CD8-positive, alpha-beta memory T cell (primary cell): ENCODE measurements at places on chromosomes 2 and 18. TPM values are rescaled to one million over a fixed set of nuclear protein-coding genes. Genes with fewer than 3 reads are reported as not detected.

GRCh38 chr18:77223653-77224052 lies 26.0 kb upstream of the GALR1 start:
- no peak for DNase-seq

Gene VIL1
- total RNA-seq: not detected

Gene PIK3C3
- 43.6 TPM for total RNA-seq

Gene PTPN18
- total RNA-seq: 60.0 TPM

Gene ZBTB7C
- 0.13 TPM for total RNA-seq

DNA sequence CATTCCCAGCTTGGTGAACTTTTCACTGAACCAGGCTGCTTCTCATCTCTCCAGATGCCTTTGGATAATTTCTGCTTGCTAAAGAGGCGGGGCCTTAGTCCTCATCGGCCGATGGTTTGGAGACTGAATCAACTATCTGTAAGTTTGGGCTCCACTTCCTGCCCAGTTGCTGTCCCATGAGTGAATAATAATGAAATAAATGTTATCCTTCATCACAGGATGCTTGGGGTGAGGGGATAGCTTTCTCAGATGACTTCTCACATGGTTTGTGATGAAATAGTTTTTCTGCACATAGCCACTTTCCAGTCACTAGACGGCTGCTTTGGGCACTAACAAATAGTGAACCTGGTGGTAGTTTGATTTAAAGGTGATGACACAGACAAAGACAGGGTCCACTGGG lies 376.6 kb upstream of the TRIB2 start:
- DNase-seq: no peak

Gene CHRNA1
- total RNA-seq: not detected

DNA sequence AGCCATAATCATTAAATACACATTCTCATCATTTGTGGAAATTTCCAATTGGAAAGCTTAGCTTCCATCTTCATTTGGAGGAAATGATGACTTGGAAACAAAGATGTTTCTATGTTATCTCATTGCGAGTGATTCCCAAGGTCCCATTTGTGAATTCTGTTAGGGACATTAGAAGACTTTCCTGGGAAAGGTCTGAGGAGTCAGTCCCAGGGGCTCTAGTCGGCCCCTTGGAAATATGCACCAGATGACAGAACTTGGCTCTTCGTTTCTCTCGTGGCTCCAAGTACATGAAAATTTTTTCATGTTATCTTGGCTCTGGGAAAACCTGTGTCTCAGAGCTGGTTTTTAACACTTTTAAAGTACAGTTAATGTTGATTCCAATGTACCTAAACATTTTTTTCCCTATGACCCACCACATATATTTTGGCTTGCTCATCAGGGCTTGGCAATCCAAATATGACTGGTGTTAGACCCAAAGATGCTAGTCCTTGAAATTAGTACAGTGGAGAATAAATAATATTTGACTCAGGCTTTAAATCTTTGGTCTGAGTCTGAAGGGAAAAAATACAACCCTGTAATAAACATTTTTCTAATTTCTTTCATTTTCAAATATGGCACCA lies 15.4 kb upstream of the CAVIN2 start:
- DNase-seq: no peak

Gene C2orf80
- not detected for total RNA-seq

DNA sequence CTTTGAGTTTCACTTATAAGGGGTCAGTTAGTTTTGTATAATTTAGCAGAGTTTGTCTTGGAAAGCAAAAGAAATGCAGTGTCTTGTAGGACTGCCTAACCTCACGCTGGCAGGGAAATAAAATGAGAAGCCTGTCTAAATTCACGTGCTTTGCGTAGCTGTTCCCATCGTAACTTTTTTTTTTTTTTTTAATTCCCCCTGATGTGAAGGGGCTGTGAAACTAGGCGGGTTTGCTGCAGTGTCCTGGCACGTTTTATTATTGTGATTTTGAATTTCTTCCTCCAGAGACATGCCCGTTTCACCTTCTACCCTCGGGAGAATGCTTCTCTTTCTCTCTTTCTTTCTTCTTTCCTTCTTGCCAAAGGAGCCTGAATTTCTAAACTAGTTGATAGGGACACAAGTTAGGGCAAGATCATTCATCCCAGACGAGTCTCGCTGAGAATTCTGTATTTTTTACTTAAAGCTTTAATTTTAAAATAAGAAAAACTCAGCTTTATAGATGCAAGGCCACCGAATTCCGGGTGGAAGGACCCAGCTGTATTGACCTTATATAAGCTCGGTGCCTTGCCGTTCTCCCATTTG lies 2.3 kb downstream of the MEIS1 start:
- DNase-seq: no peak

DNA sequence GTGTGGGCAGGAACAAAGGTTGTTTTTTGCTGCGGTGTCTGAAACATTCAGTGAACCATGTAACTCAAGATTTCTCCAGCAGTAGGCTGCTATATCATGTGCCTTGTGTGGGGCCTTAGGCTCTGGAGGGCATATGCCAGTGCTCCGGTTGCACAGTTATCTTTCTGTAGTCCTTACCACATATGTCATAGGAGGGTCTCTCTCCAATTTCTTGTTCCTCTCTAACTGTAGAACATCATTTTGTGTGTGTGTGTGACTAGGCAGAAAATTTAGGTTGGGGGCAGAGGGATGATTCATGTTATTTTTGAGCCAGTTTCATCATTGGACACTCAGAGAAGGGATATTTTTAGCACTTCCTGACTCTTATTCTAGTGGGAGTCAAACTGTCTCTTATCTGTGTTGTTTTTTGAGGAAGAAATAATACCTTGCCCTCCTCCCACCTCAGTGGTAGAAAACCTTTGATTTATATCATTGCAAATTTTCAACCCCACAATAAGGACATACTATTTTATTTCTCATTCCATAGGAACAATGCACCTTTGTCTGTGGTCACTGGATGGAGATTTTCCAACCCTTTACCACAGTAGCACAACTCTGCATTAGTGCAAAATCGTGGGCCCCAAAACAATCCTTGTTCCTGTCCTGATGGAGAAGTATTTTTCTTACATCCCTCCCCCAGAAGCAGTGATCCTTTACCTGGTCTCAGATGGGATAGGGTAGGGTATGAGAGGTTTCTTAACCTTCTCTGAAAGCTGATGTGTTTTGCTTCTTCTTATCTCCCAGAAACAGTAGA lies 113.9 kb downstream of the CCDC74A start:
- no peak for DNase-seq

DNA sequence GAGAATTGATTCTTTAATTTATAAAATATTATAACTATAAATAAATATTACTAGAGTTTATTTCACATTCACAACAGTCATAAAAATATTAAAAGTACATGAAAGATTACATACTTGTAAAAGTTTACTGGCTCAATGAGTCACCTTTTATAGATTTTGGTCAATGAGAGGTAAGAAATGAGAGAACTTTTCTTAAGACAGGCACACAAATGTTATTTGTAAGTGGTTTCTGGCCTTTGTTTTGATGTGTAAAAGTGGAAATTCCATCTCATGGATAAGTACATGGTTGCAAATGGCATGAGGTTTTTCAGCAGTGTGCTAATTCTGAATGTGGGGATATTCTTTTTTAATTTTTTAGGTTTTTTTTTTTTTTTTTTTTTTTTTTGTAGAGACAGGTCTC lies 63.8 kb downstream of the TTC27 start:
- no peak for DNase-seq

DNA sequence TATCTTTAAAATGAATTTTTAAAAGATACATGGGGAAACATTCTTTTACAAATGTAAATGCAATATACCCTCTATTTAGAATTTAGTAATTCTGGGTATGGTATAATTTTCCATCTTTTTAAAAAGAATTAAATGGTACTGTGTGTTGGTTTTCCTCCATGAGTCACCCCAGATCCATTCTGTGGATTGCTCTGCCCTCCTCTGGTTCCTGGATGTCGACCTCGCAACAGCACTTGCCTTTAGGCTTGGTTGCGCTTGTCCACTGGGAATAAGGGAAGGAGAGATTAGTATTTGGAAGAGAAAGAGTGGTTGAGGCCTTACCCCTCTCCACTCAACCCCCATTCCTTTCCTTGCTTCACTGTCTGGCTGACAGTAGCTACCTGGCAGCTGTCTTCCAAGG lies 90.4 kb downstream of the FTCDNL1 start:
- DNase-seq: no peak

GRCh38 chr2:215917953-215918620 lies 95.3 kb downstream of the MREG start:
- DNase-seq: no peak

Gene BUB1
- total RNA-seq: 49.5 TPM

- no peak for DNase-seq
These were observed 106.0 kb downstream of the MC4R start for GRCh38 chr18:60266558-60266957.

DNA sequence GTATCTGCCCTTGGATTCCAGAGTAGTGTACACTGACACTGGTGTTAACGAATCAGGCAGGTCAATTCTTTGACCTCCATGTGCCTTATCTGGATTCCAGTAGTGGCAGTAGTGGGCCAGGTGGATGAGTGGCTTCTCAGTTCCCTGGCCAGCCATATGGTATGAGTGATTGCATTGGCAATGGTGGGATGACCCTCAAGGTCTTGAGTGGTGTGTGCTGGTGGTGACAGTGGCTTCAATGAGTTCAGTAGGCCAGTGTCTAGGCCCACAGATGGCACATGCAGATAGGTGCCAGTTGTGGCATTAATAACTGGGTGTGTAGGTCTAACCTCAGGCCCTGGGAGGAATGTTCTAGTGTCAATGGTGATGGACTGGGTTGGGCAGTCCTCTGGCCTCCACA lies 674.1 kb upstream of the NXPH2 start:
- DNase-seq: no peak

Gene SRBD1
- 18.1 TPM for total RNA-seq

DNA sequence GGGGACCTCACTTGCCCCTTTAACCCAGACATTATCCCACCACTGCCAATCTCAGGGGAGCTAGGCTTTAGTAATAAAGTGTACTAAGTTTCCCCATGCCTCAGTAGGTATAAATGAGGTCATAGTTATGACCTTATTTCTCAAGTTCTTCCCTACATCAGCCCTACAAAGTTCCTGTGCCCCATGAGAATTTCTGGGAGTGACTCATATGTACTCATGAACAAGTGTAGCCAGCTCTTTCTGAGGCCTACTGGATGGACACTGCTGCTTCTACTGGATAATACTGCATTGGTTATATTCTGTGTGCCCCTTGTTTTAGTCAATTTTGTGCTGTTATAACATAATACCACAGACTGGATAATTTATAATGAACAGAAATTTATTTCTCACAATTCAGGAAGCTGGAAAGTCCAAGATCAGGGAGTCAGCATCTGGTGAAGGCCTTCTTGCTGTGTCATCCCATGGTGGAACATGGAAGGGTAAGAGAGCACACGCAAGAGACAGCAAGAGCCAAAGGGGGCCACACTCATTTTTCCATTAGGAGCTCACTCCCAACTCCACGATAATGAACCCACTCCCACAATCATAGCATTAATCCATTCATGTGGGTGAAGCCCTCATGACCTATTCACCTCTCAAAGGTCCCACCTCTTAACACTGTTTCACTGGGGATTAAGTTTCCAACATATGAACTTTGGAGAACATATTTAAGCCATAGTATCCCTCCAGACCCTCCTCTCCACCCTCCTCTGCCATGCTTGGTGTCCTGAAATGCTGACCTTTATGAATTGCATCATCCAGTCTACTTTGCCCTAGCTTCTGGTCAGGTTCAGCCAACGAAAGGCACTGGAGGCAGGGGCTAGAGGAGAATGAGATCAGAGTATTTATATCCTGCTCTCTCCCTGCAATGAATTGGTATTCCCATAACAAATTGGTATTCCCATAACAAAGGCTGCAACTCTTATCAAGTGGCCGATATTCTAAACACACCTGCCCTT lies 25.4 kb upstream of the ST3GAL5 start:
- no peak for DNase-seq

Gene ASPRV1
- 0.77 TPM for total RNA-seq

DNA sequence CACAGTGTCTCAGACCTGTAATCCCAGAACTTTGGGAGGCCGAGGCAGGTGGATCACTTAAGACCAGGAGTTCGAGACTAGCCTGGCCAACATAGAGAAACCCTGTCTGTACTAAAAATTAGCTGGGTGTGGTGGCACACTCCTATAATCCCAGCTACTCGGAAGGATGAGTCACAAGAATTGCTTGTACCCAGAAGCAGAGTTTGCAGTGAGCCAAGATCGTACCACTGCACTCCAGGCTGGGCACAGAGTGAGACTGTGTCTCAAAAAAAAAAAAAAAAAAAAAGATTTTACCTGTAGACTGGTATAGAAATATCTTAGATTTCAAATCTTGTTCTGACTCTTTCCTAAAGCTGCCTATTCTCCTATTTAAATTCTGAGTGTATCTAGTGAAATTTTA lies 7.2 kb upstream of the KLHL29 start:
- no peak for DNase-seq

- DNase-seq: peak; percentile 24
These were observed 866 bp downstream of the CRIM1 start for GRCh38 chr2:36356298-36356989.

DNA sequence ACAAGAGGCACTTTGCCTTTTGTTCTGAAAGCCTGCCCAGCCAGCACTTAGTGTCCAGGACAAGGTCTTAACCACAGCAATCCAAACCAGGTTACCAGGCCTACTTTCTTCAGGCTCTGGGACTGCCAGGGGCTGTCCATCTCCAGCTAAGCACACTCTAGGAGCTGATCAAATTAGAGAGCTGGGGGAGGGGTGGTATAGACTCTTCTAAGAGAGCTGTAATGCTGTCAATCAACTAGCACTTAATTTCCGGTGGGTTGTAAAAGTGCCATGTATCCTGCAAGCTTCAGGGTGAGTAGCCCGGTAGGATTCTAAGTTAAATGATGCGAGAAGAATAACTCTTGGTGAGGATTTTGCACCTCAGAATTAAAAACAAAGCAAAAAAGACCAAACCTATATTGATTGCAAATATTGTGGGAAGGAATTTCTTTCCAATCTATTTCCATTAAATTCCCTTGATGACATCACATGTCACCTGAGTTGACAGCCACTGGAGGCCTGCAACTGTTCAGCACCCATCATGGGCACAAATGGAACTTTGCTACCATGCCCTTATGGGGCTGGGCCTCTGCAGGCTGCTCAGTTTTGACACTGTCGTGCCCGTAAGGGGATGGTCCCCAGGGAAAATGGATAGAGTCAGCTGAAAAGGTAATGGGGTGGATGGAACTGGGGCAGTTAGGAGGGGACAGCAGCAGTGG lies 8.7 kb upstream of the COX7A2L start:
- no peak for DNase-seq

Gene RANBP2
- total RNA-seq: 76.5 TPM

DNA sequence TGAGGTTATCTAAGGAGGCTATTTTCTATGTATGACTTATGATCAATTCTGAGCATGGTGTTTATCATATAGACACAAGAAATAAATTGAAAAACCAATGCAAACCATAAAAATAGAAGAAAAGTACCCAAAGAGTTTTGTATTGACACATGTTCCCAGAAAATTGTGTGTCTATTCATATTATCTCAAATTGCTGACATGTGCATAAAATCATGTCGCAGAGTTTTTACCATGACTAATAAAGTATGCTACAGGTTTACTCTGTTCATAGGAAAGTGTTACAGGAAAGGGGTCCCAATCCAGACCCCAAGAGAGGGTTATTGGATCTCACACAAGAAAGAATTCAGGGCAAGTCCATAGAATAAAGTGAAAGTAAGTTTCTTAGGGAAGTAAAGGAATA lies 290.7 kb upstream of the NRXN1 start:
- no peak for DNase-seq

GRCh38 chr2:168708080-168708479 lies 94.4 kb upstream of the NOSTRIN start:
- no peak for DNase-seq
